ENCODE measurements at places on chromosomes 12 and 14.
A peak's percentile ranks its signal among the peaks of the same experiment; 100 is the strongest.

DNA sequence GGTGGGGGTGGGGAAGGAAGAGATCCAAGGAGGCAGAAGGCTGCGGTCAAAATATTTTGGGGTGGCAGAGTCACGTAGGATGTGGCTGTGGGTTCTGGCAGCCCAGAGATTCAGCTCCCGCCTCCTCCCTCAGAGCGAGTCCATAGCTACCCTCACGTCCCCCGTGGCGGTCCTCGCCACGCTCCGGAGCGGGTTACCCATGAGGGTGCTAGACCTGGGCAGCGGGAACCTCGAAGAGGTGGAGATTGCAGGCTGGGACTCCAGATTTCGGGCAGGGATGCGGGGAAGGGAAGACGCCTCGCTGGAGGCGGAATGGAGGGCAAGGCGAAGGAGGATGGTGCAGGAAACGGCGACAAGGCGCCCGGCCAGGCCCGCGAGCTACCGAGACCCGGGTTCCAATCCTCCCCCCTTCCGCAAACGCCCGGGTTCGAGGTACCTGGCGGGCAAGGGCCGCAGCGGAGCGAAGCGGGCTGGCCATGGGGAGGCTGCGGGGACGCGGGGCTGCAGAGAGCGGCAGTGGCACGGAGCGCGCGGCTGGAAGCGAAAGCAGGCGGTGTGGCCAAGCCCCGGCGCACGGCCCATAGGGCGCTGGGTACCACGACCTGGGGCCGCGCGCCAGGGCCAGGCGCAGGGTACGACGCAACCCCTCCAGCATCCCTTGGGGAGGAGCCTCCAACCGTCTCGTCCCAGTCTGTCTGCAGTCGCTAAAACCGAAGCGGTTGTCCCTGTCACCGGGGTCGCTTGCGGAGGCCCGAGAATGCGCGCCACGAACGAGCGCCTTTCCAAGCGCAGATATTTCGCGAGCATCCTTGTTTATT, 46.2 kb downstream of the BCAT1 start:
- peak; percentile 26 for DNase-seq

- DNase-seq = no peak
These were observed 26.3 kb downstream of the NKX2-1 start for GRCh38 chr14:36493761-36494160.

GRCh38 chr12:125245581-125246557, 180.6 kb downstream of the AACS start:
- no peak for DNase-seq

GRCh38 chr14:93688239-93688666, 100.0 kb downstream of the PRIMA1 start:
- no peak for DNase-seq

GRCh38 chr12:10140001-10140400, 10.0 kb upstream of the CLEC7A start:
- DNase-seq = peak; percentile 34

DNA sequence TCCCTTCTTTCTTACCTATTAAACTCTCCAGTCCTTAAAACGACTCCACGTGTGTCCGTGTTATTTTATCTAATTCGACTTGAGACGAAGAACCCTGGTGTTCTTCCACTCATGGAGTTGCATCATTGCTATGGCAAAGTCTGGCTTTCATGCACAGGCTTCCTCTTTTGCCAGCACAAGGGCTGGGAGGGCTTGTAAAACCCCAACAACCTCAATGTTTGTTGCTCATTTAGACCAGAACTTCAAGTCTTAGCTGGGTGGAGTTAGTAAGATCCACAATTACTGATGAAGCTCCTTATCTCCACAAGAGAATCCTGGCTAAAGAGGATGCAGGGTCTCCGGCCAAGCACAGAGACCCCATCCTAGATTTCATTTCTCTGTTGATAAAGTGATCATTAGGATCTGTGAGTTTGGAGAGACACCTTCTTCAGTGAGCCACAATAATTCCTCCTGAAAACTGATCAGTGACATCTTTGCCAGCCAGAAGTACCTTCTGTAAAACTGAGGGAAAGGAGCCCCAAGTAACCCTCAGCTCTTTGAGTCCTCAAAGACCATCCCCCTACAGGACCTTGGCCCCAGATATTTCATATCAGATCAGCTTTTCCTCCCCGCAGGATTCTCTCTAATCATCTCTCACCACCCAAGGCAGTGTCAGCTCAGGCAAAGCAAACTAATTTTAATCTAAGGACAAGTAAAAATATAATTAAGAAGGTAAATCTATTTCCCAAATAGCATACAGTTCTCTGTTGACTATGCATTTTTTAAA, 514.6 kb downstream of the FUT8 start:
- no peak for DNase-seq

GRCh38 chr12:47835831-47836155, 16.1 kb upstream of the HDAC7 start:
- DNase-seq = no peak

DNA sequence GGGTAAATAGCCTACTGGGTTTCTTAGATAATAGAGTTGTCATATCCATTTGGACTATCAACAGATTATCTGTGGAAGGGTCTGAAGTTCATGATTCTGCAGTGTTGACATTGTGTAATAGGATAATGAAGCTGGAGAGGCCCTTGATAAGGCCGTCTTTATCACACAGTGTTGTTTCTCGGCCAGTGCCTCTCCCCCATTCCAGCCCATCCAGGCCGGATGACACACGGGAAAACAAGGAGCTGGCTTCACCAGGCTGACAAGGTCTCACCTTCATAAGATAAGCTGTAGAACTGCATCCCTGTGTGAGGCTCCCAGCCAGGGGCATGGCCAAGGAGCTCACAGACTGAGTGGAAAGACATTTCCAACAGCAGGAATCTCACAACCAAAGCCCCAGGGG, 8.7 kb upstream of the EML1 start:
- no peak for DNase-seq

DNA sequence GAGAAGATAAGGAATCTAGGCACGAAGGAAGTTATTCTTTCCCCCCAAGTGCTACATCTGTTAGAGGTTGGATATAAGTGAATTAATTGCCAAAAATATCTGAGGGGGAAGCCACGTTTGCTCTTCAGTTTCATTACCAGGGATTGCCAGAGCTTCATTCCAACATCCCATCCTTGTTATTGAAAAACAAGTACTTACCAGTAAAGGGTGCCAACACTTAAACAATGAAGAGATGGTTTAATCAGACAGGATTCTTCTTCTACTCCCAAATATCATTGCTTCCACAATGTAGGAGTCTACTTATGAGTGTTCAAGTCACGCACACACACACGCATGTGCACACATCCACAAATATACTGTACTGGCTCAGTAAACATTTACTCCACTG, 312.4 kb downstream of the RPAP3 start:
- no peak for DNase-seq

GRCh38 chr12:31962076-31962475, 2.9 kb downstream of the RESF1 start:
- no peak for DNase-seq

- DNase-seq = no peak
These were observed 267.6 kb downstream of the GRIN2B start for GRCh38 chr12:13713556-13714410.

DNA sequence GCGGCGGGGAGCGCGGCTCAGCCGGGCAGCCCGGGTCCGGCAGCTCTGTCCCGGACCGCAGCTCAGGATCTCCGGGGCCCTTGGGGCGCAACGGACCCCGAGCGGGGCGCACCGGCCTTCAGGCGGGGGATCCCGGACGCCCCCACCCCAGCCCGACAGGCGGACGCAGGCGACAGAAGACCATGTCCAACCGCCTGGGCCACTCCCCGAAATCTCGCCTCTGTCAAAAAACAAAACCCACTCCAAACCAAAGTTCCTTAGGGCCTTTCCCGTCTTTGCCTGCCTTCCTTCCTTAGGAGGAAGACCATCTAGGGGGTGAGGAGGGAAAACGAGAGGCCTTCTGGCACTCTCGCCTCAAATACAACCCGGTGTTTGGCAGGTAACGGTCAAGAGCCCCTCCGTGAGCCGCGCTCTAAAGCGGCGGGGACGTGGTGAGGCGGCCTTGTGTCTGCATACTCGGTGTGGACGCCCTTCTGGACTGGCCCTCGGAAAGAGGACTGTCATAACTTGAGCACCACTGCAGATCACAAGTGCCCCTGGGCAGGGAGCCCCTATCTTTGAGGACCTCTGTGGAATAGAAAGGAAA, 604 bp downstream of the HCFC2 start:
- no peak for DNase-seq
